Naive thymus-derived CD4-positive, alpha-beta T cell (primary cell): ENCODE measurements at places on chromosomes 13 and 19. TPM values are rescaled to one million over a fixed set of nuclear protein-coding genes. Genes with fewer than 3 reads are reported as not detected.

Gene FNDC3A
- total RNA-seq, result 39.1 TPM

Gene ELSPBP1
- total RNA-seq, result not detected

Gene GRIK5
- 2.5 TPM for total RNA-seq

Gene N4BP2L1
- 53.5 TPM for total RNA-seq

Gene NLRP4
- total RNA-seq, result not detected

Gene CEACAM3
- total RNA-seq, result not detected in 2 replicates

Gene ZNF529
- total RNA-seq, result 22.7 TPM

Gene CEACAM8
- total RNA-seq, result not detected in 2 replicates

Gene CLEC17A
- not detected for total RNA-seq

Gene SSC5D
- 0.35 TPM for total RNA-seq

Gene CALR3
- not detected in 2 replicates for total RNA-seq

Gene TPP2
- total RNA-seq, result 158 TPM

Gene FCGBP
- 113 TPM for total RNA-seq

Gene TUBB4A
- total RNA-seq, result 7.6 TPM

Gene GNG8
- 9.2 and 12.3 TPM in 2 replicates for total RNA-seq

Gene UHRF1
- 0.08 TPM for total RNA-seq

Gene SIGLECL1
- not detected in 2 replicates for total RNA-seq

Gene AXL
- total RNA-seq, result not detected

Gene SYNGR4
- total RNA-seq, result not detected

Gene KLK8
- total RNA-seq, result not detected

Gene LSR
- total RNA-seq, result 23.8 TPM

Gene ACP7
- not detected for total RNA-seq

Gene MBD3L2
- not detected for total RNA-seq
